Natural killer cell (primary cell): ENCODE measurements at places on chromosomes 12 and 14.

GRCh38 chr14:100287202-100287997 is 18.8 kb downstream of the SLC25A29 start:
- DNase-seq, result no peak

DNA sequence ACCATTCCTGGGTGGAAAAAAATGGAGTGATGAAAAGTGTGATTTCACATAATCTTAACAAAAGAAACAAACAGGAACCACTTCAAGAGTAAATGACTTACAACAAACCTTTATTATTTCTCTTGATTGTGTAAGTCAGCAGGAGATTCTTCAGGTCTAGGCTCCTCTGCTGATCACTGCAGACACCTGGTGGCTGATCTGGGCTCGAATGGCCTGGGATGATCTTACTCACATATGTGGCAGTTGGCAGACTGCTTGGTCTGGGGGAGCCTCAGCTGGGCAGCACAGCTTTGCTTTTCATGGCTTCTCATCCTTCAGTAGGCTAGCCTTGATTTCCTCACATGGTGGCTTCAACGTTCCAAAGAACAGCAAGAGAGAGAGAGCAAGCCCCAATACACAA is 215.4 kb upstream of the PRICKLE1 start:
- DNase-seq, result no peak

- DNase-seq, result no peak
Observed at GRCh38 chr12:109613649-109614455, 40.3 kb downstream of the MVK start.

DNA sequence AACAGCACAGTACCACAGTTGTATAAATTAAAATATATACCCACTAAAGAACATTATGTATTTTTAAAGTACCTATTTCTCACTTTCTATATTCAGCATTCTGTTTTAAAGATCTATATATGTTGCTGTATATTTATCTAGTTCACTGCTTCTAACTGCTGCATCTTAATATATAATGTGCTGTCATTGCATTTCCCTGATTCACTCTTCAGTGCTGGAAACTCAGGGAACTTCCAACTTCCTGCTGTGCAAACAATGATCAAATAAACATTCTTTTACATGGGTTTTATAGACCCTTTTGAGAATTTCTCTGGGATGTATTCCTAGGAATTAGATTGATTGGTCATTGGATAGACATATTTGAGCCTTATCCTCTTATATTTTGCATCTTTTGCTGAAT is 379.1 kb downstream of the APAF1 start:
- no peak for DNase-seq

DNA sequence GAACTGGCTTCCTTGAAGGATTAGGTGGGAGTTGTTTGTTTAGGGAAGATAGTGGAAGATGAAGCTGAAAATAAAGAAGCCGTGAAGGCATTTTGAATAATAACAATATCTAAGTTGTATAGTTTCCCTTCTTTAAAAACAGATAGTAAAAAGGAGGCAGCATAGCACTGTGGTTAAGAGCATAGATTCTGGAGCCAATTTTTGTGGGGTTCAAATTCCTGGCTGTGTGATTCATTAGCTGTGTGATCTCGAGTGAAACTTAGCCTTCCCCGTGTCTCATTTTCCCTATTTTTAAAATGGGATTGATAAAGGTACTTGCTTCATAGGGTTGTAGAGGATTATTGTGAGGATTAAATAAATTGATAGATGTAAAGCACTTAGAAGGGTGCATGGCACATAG is 104.5 kb downstream of the MYRFL start:
- DNase-seq, result no peak

- DNase-seq, result no peak
Observed at GRCh38 chr14:34067587-34067986, 116.7 kb upstream of the EGLN3 start.

- DNase-seq, result no peak
Observed at GRCh38 chr12:104354868-104355570, 51.5 kb downstream of the EID3 start.

DNA sequence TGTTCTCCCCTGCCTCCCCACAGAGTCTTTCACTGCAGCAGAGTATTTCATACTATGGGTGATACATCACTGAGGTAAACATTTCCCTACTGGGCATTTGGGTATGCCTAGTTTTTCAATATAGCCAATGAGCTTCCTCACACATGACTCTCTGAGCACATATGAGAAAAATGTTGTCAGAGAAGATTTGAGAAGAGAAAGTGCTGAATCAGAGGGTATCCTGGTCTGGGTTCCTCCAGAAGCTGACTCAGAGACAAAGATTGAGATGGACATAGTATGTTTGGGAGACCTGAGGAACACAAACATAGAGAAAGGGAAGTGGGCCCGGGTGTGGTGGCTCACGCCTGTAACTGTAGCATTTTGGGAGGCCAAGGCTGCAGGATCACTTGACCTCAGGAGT is 12.6 kb downstream of the SLC8B1 start:
- DNase-seq, result no peak

GRCh38 chr12:124147575-124147974 is 147.3 kb upstream of the RFLNA start:
- no peak for DNase-seq

- DNase-seq, result no peak
Observed at GRCh38 chr12:50099302-50100008, 4.4 kb upstream of the GPD1 start.

GRCh38 chr12:106101803-106102202 is 37.0 kb downstream of the NUAK1 start:
- DNase-seq, result no peak

DNA sequence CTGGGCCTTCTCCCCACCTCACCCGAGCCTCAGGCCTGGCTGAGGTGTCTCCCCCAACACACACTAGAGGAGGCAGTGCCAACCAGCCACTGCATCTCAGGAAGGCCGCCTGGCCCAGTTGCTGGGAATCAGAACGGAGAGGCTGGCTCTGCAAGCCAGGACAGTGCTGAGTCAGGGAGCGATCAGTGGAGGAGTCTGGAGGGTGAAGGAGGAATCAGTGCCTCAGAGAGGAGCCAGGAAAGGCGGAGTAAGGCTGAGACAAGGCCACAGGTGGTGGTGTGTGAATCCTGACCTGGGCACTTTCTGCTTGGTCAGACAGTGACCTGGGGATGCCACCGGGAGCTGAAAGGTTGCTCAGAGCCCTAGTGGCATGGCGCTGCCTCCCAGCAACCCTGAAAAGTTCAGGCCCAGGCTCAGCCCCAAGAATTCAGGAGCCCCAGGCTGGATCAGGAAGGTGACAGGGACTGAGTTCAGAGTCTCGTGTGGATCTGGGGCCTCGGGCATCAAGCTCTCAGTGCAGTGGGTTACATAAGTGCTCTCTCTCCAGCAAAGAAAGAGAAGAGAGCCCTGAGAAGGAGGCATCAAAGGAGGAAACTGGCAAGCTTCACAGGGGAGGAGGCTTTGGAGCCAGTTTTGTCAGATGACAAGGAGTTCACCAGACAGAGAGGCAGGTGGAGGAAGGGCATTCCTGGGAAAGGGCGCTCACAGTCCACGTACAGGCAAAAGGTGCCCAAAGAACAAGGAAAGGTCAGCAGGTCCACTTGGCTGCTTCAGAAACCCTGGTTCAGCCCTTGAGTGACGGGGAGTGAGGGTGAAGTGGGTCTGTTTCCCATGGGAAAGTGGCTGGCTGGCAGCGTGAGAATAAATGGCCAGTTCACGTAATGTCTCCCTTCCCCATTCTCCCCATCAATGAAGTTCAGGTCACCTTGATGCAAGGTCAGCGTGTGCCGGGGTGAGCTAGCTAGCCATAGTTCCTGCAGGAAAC is 87.8 kb downstream of the ZFP36L1 start:
- no peak for DNase-seq

DNA sequence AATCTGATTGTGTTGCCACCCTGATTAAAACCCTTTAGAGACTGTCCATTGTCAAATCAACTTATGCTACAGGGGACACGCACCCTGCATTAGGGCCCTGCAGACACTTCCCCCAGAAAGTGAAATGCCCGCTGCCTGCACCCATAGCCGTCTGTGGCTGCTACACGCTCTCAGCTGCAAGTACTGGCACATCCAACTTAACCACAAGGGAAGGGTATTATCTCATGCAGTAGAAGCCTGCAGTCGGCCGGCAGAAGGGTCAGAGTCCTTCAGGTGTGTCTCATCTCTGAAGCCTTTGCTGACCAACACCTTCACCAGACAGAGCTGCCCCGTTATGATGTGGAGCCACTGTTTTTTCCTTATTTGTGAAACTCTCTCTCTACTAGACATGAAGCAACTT is 20.8 kb downstream of the CFAP251 start:
- no peak for DNase-seq

DNA sequence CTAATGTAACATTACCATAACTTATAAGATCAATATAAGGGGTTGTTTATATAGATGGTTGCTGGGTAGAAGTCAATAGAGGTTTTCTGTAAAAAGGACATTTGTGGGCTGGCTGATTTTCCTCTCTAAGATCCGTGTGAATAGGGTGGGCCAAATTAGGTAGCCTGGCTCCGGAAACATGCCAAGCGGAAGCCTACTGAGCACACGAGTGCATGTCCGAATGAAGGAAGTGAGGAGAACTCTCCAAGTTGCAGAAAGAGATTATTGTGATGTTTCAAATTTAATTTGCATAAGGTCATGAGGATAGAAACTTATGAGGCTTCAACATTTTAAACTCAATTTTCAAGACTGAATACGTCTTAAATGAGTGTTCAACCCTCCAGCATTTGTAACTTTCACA is 356.7 kb downstream of the SNAPC1 start:
- no peak for DNase-seq

DNA sequence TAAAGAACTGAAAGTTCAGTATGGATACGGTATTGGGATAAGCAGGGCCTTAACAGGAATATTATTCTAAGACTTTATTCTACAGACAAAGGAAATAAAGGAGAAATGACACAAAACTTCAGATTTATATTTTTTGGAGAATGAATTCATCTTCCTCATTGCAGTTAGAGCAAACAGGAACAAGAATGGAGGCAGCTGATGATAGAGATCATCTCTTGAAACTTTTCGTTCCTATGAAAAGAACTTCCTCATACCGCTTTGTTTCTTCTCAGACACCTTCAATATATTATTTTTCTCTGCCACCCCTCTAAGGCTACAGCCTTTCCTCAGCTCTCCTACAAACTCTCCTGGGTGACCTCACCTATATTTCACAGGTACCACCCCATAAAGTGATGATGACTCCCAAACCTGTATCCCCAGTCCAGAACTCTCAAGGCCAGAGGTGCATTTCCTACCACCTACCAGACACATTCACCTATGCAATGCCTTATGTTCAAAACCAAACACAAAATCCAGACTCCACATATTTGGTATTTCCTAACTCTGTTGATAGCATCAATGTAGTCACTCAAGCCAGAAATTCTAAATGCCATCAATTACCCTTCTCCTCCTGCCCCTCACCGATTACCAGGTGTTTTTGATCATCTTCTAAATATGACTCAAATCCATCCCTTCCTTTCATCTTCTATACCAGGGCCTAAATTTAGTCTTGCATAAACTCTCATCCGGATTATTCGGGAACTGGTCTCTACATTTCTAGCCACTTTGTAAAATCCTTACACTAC is 7.4 kb downstream of the MAP4K5 start:
- DNase-seq, result no peak

GRCh38 chr12:121295746-121296617 is 527 bp downstream of the CAMKK2 start:
- DNase-seq, result no peak

DNA sequence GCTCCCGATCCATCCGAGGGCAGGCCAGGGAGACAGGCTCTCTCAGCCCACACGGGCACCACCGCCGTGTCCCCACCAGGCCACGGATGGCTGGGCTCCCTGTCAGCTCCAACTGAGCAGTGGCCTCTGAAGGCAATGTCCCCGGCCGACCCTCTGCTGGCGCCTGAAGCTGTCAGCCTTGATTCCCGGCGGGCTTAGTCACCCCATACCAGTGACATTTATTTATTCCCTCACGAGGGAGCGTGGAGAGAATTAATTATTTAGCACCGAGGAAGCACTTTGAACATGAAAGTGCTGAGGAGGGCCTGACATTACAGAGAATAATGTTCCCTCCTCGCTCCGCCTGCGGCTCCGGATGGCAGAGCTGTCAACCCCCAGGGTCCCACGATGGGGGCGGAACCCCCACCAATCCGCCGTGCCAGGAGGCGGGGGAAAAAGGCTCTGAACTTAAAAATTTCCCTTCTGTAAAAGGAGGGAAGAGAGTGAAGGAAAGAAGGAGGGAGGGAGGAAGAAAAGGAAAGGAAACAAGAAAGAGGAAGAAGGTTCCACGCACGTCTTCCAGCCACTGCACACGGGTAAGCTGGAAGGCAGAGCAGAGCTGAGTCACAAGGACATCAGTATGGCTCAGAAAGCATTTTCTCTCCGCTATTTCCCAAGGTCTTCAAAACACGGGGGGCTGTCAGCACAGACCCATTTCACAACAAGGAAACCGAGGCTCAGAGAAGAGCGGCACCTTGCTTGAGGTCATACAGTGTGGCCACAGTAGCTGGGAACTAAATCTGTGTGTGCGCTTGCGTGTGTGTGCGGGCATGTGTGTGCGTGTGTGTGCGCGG is 108.7 kb upstream of the NCOR2 start:
- no peak for DNase-seq

- DNase-seq, result no peak
Observed at GRCh38 chr12:108717243-108717642, 14.1 kb downstream of the CORO1C start.
